Stimulated activated CD8-positive, alpha-beta memory T cell treated with anti-CD3 and anti-CD28 coated beads, Interleukin-7, amount 100 ng/mL, for 4 hours (primary cell): ENCODE measurements at places on chromosomes 4 and X.
A peak's percentile ranks its signal among the peaks of the same experiment; 100 is the strongest.

GRCh38 chr4:26407476-26407875 lies 82.8 kb downstream of the CCKAR start:
- no peak for DNase-seq

- DNase-seq = no peak
Measured at GRCh38 chrX:66654411-66654810, 15.5 kb upstream of the EDA2R start.

GRCh38 chrX:106286053-106286650 lies 118.0 kb downstream of the PWWP3B start:
- DNase-seq = no peak

GRCh38 chr4:121510341-121510874 lies 129.6 kb upstream of the QRFPR start:
- no peak for DNase-seq

DNA sequence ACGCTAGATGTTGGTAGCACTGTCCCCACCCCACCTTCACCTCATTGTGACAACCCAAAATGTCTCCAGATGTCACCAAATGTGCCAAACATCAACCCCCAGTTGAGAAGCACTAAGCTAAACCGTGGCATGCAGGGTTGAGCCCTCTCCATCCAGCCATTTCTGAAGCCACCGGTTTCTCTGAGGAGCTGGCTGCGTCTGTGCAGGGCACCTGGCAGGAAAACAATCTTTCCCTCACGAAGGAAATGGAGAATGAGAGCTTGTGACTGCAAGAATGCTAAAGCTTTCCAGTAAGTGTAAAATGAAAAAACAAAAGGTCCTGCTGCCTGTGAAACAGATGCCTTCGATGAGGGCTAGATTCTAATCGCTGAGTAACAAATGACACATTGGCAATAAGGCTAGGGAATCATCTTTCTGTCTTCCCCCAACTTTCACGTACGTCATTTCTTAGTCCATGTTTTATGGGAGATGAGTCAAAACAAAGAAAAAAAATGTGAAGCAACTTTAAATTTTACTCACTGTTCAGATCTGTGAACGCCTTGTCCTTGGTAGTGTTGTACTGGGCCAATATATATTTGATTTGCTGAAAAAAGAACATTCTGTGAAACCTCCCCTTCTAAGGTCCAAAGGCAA lies 59.9 kb downstream of the PROM1 start:
- DNase-seq = no peak

- DNase-seq = no peak
Measured at GRCh38 chr4:38577462-38577861, 86.5 kb upstream of the KLF3 start.

DNA sequence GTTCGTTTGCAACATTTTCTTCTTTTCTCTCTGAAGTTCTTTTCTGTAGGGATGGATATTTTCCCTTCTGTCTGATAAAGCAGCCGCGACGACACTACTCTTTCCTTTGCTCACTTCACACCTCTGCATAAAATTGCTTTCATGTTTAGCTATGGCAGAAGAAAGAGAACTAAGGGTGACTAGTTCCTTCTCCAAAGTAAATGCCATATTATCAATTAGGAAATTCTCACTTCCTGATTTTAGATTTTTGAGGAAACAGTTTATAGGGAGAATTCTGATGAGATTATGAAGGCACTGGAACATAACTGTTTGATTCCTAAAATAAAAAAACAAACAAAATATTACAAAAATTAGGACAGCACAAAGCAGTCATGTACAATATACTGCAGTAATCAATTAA lies 29.2 kb downstream of the FANCB start:
- no peak for DNase-seq

- DNase-seq = no peak
Measured at GRCh38 chrX:123504047-123504446, 228.8 kb downstream of the THOC2 start.

DNA sequence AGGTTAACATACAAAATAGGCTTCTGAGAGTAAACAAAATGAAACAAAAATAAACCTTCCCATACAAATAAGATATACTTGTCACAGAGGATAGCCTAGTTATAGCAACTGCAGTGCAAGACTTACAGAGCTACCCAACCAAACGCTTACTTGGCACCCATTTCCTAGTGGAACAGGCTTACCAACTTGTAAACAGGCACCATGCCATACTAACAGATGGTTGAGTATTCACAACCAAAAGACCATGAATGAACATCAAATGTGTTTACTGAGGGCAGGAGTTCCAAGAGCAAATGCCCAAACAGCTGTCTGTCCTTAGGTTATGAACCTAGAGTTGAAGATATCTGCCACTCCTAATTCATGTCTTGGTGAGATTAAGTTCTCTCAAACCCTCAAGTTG lies 2629.2 kb downstream of the PCDH7 start:
- no peak for DNase-seq

- DNase-seq = no peak
Measured at GRCh38 chr4:14254252-14254651, 626.7 kb upstream of the BOD1L1 start.

GRCh38 chr4:76194325-76194724 lies 19.3 kb downstream of the SCARB2 start:
- no peak for DNase-seq

DNA sequence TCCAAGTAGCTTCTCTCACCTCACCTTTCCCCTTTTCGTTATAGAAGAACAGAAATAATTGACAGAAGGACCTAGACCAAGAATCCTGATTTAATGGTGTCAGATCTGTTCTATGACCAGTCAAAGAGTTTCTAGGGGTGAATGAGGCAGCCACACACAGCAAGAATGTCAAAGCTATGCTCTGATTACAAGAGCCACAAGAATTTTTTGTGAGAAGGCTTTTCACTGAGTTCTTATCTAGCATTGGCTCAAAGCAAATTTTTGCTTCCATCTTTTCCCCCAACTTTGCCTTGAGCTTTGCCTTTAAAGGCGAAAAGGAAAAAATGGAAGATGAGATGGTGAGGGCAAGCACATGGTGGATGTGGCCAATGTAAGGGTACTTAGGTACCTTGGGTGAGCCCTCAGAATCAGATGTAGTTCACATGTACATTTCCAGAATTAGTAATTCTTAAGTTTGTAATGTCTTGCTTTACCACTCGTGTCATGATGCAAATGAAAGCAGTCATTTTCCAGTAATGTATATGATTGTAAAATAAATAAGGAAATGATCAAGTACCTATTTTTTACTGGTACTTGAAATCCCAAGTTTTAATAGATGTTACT lies 23.5 kb downstream of the FMR1 start:
- DNase-seq = no peak

GRCh38 chrX:22192419-22193060 lies 80.2 kb upstream of the CBLL2 start:
- DNase-seq = peak; percentile 20

DNA sequence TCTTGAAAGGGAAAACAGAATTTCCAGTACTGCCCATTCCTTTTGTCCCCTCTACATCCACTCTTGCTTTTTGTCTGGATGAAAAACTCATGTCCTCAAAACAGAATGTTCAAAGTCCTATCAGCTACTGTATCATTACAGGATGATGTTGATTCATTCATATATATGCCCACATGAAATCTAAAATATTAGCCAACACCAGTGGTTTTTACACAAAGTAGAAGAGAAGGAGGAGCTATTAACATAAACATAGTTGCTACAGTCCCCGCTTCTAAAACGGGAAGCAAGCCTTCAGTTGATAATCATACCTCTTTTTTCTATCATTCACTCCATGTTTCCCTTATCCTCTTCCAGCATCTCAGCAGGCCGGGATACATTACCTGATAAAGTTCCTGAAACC lies 7.7 kb upstream of the THOC2 start:
- DNase-seq = no peak

GRCh38 chrX:13654116-13654515 lies 1.2 kb downstream of the TCEANC start:
- DNase-seq = no peak
